H1 (cell line): ENCODE measurements at places on chromosomes 1 and 21. TPM values are rescaled to one million over a fixed set of nuclear protein-coding genes. Genes with fewer than 3 reads are reported as not detected.

The AIM2 gene
- total RNA-seq = 1.7 and 2.1 TPM in 2 replicates

The CELF3 gene
- 0.34 and 0.65 TPM in 2 replicates for total RNA-seq

The AMY1C gene
- total RNA-seq = not detected in 2 replicates

The FCGR2B gene
- not detected in 2 replicates for total RNA-seq

The HSD3B2 gene
- total RNA-seq = not detected in 2 replicates

The BGLAP gene
- 0.78 and 1.2 TPM in 2 replicates for total RNA-seq

The ERICH3 gene
- not detected in 2 replicates for total RNA-seq

The RNU1-1 gene
- total RNA-seq = 1,303 and 1,497 TPM in 2 replicates

The TAL1 gene
- 0.15 TPM in 1 of 2 replicates, not detected in the other for total RNA-seq

DNA sequence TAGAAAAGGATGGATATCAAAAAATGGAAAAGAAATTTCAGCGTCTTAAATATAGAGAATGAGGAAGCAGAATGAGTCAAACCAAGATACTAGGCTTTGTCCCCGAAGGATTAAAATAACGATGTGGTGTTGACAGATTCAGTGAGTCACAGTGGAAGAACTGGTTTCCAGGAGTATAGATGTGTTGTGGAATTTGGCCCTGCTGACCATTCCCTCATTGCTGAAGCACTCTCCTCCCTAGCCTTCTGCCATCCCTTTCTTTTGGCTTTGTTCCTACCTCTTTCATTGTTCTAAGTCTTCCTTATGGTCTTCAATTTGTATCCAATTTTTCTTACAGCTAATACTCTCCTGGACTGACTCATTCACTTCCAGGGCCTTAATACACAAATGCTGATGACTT is 23.1 kb upstream of the USP25 start:
- DNase-seq = no peak
- no peaks in the 10 kb centered on the region for H3K4me1 ChIP-seq
- H3K4me3 ChIP-seq = no peak overlapping the region

GRCh38 chr1:114137497-114137896 is 16.2 kb downstream of the SYT6 start:
- H3K27ac ChIP-seq = 0 out of 2 replicates have a peak overlapping the region, but pooled peaks have one; percentile 4
- H3K4me3 ChIP-seq = no peak overlapping the region
- no peak for DNase-seq
- peaks cover 8% of the 10 kb centered on the region; the same call in 1 of the 2 replicates for H3K4me1 ChIP-seq
- H3K36me3 ChIP-seq = peaks cover 96% of the 10 kb centered on the region

GRCh38 chr1:117068580-117068979 is 8.5 kb downstream of the TTF2 start:
- peaks cover 18% of the 10 kb centered on the region for H3K36me3 ChIP-seq
- peaks cover 1% of the 10 kb centered on the region for H3K27me3 ChIP-seq
- no peak overlapping the region for H3K27ac ChIP-seq

DNA sequence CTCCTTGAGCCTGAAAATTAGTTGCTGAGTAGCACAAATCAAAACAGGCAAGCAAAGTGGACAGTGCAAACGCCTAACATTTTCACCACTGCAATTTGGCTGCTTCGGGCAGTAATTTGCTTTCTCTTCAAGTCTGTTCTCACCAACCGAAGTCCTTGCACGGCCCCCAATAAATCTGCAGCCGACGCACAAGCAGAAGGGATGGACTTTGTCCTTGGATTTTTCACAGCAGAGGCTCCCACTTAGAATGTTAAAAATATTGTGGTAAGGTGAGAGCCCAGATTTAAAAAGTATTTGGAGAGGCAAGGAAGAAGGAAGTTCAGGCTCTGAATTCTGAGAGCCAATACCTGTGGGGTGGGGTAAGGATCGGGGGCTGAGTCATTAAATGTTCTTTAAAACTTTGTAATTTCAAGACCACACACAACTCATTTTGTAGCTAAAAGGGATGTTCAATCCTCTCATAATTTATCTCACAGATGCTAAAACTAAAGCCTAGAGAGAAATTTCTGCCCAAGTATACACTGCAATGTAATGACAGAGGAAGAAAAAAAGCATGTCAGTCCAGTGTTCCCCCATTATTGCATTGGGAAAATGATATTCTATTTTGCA is 6.2 kb downstream of the CD247 start:
- no peaks in the 10 kb centered on the region for H3K27me3 ChIP-seq
- H3K36me3 ChIP-seq = no peaks in the 10 kb centered on the region
- no peak overlapping the region for H3K4me3 ChIP-seq
- no peak overlapping the region for H3K27ac ChIP-seq
- H3K4me1 ChIP-seq = no peaks in the 10 kb centered on the region; the same call in 1 of the 2 replicates
- no peak for DNase-seq

DNA sequence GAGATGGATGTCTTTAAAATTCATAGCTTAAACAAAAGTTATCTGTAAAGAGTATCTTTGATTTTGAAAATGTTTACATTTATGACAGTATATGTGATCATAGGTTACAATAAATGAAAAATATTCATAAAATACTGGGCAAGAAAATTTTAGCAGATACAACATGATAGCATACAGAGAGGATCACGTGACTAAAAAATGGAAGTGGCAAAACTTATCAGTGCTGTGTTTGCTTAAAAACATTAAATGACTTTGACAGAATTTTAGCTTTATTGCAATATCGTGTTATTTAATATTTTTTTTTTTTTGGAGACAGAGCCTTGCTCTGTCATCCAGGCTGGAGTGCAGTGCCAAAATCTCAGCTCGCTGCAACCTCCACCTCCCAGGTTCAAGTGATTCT is 2294.1 kb downstream of the NCAM2 start:
- no peak for DNase-seq
- H3K4me1 ChIP-seq = no peaks in the 10 kb centered on the region
- no peak overlapping the region for H3K4me3 ChIP-seq
- H3K27me3 ChIP-seq = no peaks in the 10 kb centered on the region
- no peak overlapping the region for H3K27ac ChIP-seq

DNA sequence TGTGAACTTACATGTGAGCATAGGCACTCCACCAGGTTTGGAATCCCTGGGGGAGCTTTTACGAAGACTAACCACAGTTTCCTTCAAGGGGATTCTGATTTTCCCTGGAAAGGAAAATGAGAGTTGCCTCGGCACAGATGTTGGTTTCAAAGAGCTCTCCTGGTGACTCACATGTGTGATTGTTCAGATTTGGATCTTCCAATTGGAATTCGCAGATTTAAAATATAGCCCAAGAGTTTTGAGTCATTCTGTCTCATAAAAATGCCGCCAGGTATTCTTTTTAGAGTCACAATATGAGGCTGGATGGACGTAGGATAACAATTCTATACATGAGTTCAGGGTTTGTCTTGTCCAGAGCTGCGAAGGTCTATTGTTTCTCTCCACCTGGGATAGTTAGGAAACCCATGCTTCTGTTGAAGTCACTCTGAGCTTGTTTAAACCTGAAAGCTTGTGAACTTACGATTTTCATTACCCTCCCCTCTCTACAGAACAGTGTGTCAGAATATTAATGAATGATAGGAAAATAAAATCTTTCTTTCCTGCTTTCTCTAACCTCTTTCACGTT is 64.9 kb downstream of the TGFB2 start:
- no peaks in the 10 kb centered on the region for H3K36me3 ChIP-seq
- no peak overlapping the region for H3K4me3 ChIP-seq
- no peak for DNase-seq
- H3K4me1 ChIP-seq = no peaks in the 10 kb centered on the region
- no peak overlapping the region for H3K27ac ChIP-seq

- no peak for DNase-seq
- H3K27me3 ChIP-seq = no peaks in the 10 kb centered on the region
- peaks cover 5% of the 10 kb centered on the region; the same call in 1 of the 2 replicates for H3K4me1 ChIP-seq
- H3K4me3 ChIP-seq = no peak overlapping the region
Observed at GRCh38 chr1:167602840-167603239, 27.2 kb upstream of the RCSD1 start.

- no peak for DNase-seq
- no peaks in the 10 kb centered on the region for H3K4me1 ChIP-seq
- no peak overlapping the region for H3K27ac ChIP-seq
Observed at GRCh38 chr1:90162216-90162615, 167.3 kb downstream of the ZNF326 start.

DNA sequence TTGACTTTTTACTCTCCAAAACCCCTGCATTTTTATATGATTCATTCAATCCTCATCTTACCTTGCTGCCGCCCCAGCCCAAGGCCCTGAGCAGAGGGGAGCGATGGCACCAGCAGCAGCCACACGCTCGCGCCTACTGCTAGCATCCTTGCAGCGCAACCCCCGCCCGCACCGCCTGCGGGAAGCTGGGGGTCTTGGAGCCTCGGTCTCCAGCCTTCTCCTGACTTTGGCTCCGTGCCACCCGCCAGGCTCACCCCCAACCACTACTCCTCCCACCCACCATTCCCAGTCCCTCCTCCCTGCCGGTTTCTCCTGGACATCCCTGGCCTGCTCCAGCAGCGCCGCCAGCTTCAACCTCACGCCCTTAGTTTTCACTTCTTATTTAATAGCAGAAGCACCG is 76.6 kb downstream of the RPE65 start:
- no peak overlapping the region for H3K4me3 ChIP-seq
- no peaks in the 10 kb centered on the region for H3K4me1 ChIP-seq
- no peaks in the 10 kb centered on the region for H3K36me3 ChIP-seq
- H3K27me3 ChIP-seq = no peaks in the 10 kb centered on the region
- H3K27ac ChIP-seq = no peak overlapping the region
- no peak for DNase-seq

GRCh38 chr1:78277253-78277652 is 213.5 kb upstream of the PTGFR start:
- H3K36me3 ChIP-seq = no peaks in the 10 kb centered on the region
- H3K4me1 ChIP-seq = no peaks in the 10 kb centered on the region
- DNase-seq = no peak
- no peak overlapping the region for H3K27ac ChIP-seq
- H3K27me3 ChIP-seq = no peaks in the 10 kb centered on the region; the same call in 1 of the 2 replicates
- no peak overlapping the region for H3K4me3 ChIP-seq

DNA sequence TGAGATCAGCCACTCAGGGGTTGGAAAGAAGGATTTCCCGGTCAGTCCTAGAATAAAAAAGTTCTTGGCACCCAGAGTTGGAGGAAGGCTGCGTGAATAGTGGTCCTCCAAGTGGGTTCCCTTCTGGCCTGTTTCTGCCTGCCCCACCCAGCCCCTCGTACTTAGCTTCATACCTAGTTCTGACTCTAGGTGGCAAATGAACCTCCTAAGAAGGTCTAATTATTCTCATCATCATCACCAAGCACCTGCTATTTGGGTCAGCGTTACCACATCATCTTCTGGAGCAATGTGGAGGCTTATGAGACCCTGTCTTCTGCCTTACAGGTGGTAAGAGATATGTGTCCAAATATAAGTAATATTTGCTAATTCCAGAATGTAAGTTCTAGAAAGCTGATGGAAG is 35.9 kb upstream of the NFASC start:
- no peak overlapping the region for H3K4me3 ChIP-seq
- H3K27ac ChIP-seq = no peak overlapping the region
- H3K27me3 ChIP-seq = no peaks in the 10 kb centered on the region
- no peaks in the 10 kb centered on the region for H3K36me3 ChIP-seq

DNA sequence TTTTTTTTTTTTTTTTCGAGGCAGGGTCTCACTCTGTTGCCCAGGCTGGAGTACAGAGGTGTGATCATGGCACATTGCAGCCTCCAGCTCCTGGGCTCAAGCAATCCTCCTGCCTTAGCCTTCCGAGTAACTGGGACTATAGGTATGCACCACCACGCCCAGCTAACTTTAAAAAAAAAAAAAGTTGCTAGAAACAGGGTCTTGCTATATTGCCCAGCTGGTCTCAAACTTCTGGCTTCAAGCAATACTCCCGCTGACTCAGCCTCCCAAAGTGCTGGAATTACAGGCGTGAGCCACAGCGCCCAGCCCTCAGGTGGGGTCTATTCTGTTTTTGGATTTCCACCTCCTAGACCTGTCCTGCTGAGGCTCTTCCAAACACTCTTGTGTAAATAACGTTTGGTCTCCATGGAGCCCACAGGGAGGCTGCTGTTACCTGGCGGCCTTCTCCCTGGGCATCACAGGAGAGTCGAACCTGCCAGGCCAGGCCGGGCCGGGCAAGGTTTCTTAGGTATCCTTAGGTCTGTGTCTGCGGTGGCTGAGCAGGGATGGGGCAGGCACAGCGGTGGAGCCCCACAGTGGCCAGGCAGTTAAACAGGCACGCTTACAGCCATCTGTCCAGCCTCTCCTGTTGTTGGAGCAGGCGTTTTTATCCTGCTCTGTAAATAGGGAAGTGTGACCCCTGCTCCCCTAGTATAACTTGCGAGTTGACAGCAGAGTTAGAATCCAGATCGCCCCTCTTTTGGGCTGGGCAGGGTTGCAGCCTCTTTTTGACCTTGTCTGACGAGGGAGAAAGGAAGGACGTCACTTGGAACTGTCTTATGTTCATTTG is 18.8 kb downstream of the PLEKHM2 start:
- no peak overlapping the region for H3K4me3 ChIP-seq
- H3K27me3 ChIP-seq = no peaks in the 10 kb centered on the region
- no peaks in the 10 kb centered on the region for H3K4me1 ChIP-seq
- no peaks in the 10 kb centered on the region for H3K36me3 ChIP-seq

DNA sequence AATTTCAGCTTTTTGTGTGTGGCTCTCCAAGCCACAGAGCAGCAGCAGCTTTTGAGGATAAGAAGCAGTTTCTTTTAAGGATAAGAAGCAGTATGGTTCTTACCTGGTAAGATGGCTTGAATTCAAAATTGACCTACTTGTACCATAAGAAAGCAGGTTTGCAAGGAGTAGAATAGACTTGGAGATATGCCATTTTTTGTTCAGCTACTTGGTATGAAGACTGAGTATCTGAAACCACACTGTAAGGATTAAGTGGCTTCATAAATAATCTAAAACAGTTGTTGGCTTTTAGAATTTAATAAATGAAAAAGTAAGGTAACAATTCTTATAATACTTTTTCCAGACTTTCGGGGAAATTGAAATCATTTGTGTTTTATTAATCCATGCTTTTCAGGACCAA is 74.2 kb downstream of the ATF6 start:
- no peaks in the 10 kb centered on the region for H3K36me3 ChIP-seq
- no peak overlapping the region for H3K27ac ChIP-seq
- H3K27me3 ChIP-seq = no peaks in the 10 kb centered on the region
- H3K4me3 ChIP-seq = no peak overlapping the region
- H3K4me1 ChIP-seq = no peaks in the 10 kb centered on the region

DNA sequence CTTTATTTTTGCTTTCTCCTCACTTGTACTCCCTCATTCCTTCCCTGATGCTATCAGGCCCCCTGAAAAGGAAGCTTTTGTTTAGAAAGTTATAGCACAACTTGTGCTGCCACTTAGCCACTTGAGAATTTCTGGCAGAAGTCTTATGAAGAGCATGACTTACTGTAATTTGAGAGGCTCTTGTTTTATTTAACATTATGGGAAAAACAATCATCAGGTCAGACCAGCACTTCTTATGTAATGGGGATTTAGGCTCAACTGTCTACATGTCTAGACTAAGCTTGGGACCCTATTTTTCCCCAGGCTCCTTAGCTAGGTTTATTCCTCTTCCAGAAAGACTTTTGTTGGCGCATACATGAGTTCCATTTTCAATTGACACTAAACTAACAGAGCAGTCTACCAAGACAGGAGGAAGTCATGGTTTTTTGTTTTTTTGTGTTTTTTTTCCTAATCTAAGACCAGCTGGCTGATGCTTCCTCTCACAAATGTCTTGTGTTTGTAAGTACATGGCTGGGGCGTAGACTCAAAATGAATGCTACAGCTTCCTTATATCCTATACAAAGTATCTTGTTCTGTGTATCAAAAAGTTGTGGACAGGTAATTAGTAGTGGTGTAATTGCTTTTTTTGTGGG is 31.5 kb downstream of the TNFSF4 start:
- H3K4me1 ChIP-seq = no peaks in the 10 kb centered on the region
- no peak overlapping the region for H3K4me3 ChIP-seq
- DNase-seq = no peak
- H3K36me3 ChIP-seq = no peaks in the 10 kb centered on the region
- no peak overlapping the region for H3K27ac ChIP-seq

GRCh38 chr1:110627764-110628163 is 21.6 kb upstream of the KCNA2 start:
- H3K4me1 ChIP-seq = no peaks in the 10 kb centered on the region
- no peaks in the 10 kb centered on the region; the same call in 1 of the 2 replicates for H3K27me3 ChIP-seq
- no peak overlapping the region for H3K4me3 ChIP-seq
- H3K36me3 ChIP-seq = no peaks in the 10 kb centered on the region
- H3K27ac ChIP-seq = no peak overlapping the region
